Tibial nerve (tissue), 4 donors: ENCODE measurements at places on chromosomes 3 and 15.

DNA sequence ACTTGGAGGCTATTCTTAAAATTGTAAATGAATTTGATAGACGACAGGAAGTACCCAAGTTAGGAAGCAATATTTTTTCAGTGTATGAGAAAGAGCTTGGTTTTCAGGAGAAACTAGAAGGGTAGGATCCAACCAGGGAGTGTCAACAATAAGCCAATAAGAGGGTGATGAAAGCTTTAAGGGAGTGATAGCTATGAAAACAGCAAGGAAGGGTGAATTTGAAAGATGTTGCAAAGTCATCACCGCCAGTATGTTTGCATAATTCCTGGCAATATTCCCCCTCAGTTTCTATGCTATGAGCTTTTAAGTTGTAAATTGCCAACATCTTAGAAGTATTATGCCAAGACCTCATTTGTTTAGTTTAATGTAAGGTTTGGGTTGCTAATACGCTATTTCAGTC lies 11.8 kb upstream of the CSTA start:
- no peak for DNase-seq

DNA sequence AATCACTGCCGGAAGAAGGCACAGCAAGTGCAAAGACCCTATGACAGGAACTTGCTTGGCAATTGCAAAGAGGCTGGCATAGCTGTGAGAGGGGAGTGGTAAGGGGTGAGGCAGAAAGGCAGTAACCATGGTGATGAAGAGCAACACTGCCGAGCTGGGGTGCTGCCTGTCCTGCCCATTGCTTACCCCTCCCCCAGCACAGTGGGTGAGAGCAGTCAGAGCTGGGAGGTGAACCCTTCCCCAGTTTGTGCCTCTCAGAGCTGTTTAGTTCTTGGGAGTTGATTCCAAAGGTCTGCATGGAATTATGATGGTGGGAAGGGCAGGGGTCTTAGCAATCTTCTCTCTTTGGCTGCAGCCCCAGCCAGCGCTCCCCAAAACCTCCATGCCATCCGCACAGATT lies 8.8 kb downstream of the TYRO3 start:
- no peak for DNase-seq

- DNase-seq = no peak
Measured at GRCh38 chr3:171115667-171116066, 89.1 kb upstream of the SLC2A2 start.

- no peak for DNase-seq
Measured at GRCh38 chr3:100899440-100900091, 93.7 kb downstream of the ABI3BP start.

DNA sequence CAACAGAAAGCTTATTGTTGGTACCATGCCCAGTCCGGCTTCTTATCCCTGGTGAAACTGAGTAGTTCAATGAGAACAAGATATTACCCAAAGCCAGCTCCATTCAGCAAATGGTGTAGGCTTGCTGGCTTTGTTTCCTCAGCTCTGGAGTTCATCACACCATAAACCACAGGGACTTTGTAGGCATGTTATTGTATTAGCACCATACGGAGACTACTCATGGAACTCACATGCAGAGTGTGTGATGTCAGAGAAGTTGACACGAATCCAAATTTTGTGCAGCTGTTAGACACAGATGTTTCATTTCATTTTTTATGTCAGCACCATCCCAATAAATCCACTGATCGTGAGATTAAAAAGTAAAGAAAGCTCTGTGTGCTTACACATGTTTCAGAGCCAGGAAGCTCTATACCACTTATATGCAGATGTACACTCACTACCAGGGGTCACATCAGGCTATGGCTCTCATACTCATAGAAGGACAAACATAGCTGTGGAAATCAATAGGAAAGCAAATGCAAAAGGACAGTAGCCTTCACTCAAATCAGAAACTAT lies 63.4 kb upstream of the LEKR1 start:
- DNase-seq = no peak

DNA sequence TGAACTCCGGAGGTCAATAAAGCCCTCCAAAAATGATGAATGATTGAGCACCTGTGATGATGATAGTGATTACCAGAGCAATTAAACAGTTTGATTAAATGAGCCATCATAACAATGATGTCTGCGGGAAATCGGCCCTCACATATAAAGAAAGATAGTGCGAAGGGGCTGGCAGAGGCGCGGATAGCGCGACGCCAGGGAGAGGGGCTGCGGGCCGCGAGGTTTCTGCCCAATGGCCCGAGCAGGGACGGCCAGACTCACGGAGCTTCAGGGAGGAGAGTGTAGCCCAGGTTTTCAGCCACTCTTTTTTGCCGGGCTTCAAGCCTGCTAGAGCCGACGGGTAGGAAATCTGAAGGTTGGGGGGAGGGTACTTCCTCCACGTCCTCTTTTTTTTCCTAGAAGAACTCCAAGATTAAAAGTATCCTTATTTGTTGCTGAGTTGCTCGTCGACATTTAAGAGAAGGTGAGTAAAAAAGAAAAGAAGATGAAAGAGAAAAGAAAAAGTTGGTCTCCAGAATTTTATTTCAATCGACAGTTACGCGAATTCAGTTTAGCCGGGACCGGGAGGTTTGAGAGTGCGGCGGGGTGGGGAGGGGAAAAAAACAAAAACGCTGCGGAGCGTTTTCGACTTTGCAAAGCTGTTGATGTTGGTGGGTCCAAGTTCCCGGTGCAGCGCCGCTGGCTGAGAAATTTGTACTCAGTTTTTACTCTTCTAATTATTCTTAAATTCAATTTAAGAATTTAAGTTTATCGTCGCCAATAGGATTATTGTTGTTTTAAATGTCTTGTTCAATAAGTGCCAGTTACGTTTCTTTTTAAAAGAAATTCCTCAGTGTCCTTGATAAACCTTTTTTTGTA lies 2.2 kb upstream of the MEIS2 start:
- DNase-seq = no peak
